Right forelimb (tissue), 1 donor: ENCODE measurements at places on chromosomes 1 and 21.

- peak; percentile 95 for DNase-seq
These were observed 2.1 kb downstream of the EVA1B start for GRCh38 chr1:36321119-36321951.

- no peak for DNase-seq
These were observed 180.3 kb downstream of the FAF1 start for GRCh38 chr1:50779801-50780200.

- DNase-seq, result no peak
These were observed 4.9 kb upstream of the SPRR2G start for GRCh38 chr1:153155541-153155940.

DNA sequence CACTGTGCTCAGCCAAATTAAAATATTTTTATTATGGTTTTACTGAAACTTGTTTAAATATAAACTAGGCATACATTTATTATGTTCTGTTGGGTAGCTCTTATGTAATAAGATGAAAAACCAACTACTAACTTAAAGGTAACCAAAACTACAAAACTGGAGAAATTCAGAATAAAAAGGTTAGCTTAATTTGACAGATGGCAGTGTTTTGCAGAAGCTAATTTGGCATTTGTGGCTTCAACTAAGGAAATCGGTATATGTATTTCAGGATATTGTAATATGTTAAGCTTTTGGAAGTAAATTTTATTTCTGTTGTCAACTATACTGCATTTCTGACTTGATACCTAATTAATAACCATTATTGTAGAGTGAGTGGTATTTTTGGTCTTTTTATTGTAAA lies 18.8 kb downstream of the USP25 start:
- no peak for DNase-seq

DNA sequence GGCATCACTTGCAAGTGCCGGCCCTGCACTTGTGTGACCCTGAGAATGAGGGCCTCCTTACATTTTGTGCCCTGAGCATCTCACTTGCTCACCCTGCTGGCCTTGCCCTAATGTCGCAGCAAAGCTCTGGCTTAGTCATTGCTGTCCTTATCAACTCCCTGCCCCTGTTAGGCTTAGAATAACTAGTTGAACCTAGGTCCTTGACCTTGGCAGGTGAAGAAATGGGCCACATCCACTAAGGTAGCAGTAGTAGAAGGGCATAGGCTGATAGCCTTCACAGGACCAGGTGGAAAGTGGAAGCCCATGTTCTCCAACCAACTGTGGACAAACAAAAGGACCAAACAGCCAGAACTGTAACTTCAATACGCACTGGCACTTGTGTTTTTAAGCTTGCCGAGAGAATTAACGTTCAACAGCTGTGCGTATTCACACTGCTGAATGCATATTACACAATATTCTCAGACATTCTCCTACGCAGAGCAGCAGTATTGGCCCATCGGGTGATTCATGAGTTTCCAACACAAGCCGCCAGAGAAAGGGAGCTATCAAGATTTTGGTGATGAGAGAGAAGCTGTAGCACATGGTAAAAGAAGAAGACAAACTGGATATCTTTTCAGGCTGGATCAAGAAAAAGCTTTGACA lies 27.7 kb upstream of the PTGFRN start:
- DNase-seq, result peak; percentile 49

DNA sequence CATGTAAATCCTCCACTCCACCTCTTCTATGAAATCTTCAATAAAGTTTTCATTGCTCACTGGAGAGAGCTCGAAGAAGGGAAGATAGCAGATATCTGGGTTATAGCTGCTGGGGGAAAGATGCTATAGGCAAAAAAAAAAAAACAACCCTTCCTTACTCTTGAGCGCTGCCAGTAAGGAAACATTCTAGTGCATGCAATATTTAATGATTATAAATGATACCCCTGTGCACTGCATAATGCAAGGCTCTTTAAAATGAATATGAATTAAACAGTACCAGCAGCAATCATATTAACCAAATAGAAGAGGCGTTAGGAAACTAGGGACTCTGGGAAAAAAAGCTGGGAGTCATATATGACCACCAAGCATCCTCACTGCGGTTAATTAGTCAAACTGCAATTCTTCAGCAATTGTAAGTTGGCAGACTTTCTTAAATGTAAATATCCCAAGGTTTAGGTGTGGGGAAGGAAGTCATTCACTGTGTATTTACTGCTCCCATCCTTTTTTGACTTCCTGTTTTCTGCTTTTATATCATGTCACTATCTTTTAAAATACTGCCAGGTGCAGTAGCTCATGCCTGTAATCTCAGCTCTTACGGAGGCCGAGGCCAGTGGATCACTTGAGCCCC lies 3.7 kb upstream of the DMRTB1 start:
- no peak for DNase-seq
